ENCODE measurements at places on chromosomes 11 and 22.

DNA sequence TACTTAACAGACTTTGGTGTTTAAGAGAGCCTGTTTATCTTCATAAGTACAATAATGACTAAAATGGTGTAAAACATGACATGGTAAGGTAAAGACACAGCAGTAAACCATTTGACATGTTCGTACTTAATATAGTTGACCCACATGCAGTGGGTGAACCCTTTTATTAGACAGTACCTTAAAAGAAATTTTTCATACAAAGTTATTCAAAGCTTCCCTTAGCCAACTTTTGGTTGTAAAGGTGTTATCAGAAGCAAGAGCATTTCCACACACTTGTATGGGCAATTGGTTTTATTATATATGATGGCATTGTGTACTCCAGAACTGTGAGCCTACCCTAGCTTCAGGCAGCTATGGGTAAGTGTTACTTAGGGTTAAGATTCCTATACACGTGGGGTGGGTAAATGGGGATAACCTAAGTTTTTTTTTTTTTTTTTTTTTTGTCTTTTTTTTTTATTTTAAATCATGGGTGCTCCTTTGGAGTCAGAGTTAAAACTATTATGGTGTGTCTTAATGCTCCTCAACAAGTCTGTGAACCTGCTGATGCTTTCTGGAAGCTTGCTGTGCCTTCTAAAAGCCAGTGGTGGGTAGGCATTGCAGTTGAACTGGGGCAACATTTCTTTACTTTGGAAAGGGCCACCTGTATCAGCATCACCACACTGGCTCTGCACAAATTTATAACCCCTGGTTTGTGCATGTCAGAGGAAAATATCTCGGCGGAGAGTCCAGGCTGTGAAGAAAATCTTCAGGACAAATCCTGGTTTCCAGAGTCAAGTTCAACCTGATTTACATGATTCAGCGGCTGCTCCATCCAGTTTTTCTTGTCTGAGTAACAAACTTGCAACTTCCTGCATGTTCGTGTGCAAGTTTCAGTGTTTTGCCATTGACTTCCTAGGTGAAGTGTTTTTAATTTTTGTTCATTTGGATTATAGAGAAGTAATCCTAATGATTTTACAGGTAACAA, 3.3 kb downstream of the PCF11 start:
- no peak for DNase-seq

GRCh38 chr11:108997826-108998225, 333.0 kb downstream of the DDX10 start:
- DNase-seq = no peak

DNA sequence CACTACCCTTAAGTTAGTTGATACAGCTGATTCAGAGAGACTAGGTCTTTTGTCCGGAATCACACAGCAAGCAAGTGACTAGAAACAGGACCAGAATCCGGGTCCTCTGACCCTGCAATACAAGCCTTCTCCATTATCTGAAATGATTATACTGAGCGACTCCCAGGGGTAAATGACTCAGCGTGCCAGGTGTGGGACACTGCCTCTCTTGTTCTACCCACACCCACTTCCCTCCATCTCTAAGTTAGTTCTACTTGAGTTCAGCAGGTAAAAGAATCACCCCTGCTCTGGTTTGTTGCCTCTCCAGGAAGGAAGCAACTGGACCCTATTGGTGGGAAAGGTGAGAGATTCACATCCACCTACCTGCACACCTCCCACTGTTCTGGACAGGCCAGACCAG, 156.9 kb downstream of the DBX1 start:
- no peak for DNase-seq

GRCh38 chr22:43850529-43850928, 11.8 kb downstream of the SULT4A1 start:
- DNase-seq = peak; percentile 58

DNA sequence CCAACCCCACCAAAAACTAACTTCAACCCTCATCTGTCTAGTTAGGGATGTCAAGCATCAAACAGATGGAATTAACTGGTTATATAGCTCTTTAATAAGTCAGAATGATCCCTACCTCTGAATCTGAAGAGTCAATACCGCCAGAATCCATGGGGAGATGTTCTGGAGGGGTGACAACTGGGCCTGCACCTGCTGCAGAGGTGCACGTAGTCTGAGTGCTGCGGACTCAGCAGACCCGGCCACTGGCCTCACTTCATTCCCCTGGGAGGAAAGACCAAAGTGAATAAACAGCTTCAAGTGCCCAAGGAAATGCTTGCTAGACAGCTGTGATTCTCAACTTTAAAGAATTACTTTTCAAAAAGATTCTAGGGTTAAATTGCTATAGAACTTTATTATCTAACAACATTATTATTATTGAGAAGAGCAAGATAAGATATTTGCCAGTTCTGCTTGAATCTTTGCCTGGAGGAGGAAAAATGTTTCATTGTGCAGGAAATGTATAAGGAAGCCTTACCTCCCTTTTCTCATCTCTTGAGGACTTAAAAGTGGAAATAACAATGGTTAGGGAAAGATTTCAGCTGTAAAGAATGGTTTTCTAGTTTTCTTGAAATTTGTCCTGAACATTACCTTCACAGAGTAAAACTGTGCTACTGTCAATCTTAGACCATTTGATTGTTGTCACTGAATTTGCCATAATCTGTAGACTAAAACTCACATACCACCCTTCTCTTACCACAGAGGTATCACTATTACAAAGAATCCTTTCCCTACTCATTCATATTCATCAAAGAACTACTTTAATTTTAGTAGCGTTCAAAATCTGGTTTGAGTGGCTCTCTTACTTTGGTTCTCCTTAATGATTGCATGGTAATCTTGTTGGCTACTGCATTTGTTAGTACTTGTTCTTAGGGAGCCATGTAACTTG, 4.2 kb downstream of the XBP1 start:
- no peak for DNase-seq

DNA sequence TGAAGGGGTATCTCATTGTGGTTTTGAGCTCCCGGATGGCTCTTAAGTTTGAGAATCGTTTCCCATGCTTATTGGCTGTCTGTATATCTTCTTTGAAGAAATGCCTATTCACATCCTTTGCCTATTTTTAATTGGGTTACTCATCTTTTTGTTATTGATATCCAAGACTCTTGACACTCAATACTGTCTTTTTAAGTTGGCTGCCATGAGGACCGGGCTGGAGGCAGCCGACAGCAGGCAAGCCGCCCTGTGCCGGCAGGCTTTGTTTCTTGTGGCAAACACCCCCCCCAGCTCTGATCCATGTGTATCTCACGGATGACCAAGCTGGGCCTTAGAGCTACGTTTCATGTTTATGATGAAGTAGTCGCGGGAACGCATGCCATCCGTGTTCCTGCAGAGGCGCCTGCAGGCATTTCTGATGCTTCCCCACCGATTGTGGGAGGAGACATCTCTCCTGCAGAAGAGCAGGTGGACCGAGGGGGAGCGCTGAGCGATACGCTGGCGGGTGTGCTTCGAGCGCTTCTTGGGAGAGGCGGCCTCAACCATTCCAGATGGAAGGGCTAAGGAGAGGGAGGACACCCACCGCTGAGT, 95.8 kb downstream of the TBC1D22A start:
- DNase-seq = no peak

- DNase-seq = no peak
Measured at GRCh38 chr22:36052505-36052941, 23.9 kb upstream of the RBFOX2 start.

DNA sequence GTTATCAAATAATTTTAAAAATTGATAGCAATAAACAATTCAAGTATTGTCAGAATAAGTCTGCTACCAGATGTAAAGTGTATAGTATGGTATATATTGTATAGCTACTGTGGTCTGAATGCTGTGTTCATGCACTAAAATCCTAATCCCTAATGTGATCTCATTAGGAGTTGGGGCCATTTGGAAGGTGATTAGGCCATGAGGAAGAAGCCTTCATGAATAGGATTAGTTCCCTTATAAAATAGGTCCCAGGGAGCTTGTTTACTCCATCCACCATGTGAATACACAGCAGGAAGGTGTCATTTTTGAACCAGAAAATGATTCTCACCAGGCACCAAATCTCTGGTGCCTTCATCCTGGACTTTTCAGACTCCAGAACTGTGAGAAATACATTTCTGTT, 363.0 kb upstream of the CNTN5 start:
- DNase-seq = no peak

GRCh38 chr22:46749682-46750529, 11.9 kb upstream of the CERK start:
- no peak for DNase-seq

GRCh38 chr11:776561-777287, 563 bp downstream of the GATD1 start:
- peak; percentile 88 for DNase-seq

Measured in chondrocyte (in vitro differentiated cells).